ENCODE measurements at places on chromosomes 13 and 19. TPM values are rescaled to one million over a fixed set of nuclear protein-coding genes. Genes with fewer than 3 reads are reported as not detected.

ISYNA1 gene
- 24.8 TPM for total RNA-seq

FGF22 gene
- total RNA-seq: not detected

FCER2 gene
- total RNA-seq: 2.3 TPM

SOX1 gene
- not detected for total RNA-seq

TGDS gene
- total RNA-seq: 21.1 TPM

ITGBL1 gene
- not detected for total RNA-seq

SULT2A1 gene
- total RNA-seq: not detected

C1QTNF9B gene
- total RNA-seq: not detected

CGB3 gene
- not detected for total RNA-seq

NTN5 gene
- 2.1 TPM for total RNA-seq

GPC6 gene
- not detected for total RNA-seq

KLF5 gene
- 3.2 TPM for total RNA-seq

SLITRK5 gene
- total RNA-seq: not detected

GRCh38 chr13:98511435-98511834, 65.5 kb downstream of the STK24 start:
- peak; percentile 21 for DNase-seq

DNA sequence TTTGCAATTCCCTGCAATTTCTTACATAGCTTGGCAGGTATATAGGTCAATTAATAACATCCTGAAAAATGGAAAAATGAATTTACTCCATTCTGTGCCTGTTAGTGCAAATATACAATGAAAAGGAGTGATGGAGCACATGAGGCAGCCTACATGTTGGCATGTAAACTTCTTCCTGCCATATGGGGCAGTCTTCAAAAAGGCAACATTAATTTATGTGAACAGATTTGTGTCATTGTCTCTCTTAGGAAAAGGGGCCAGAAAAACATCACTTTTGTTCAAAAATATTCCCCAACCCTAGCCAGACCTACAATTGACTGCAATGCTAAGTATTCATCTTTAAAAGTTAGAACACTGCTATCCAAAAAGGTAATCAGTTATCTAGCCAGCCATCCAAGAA, 332.2 kb downstream of the TBC1D4 start:
- DNase-seq: no peak

- no peak for DNase-seq
These were observed 4.5 kb downstream of the NTN5 start for GRCh38 chr19:48668332-48668731.

- DNase-seq: no peak
These were observed 10.8 kb downstream of the CLN5 start for GRCh38 chr13:77002590-77003190.

DNA sequence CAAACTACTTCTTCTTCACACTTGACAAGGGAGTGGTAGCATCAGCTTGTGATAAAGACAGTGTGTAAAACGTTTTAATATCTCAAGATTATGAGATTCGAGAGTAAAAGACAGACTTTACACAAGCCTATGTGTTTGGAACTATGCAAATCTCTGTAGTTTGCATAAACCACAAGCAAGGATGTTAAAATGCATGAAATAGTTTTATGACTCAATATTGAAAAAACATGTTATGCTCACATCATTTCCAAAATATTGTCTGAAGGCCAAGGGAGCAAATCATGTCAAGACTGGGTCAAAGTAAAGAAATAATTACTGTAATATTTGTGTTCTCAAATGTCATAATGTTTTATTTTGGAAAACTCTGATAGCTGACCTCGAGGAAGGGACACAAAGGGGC, 316.8 kb upstream of the KLF12 start:
- no peak for DNase-seq

- peak; percentile 60 for DNase-seq
These were observed 48.6 kb upstream of the GTF3A start for GRCh38 chr13:27375686-27376326.

DNA sequence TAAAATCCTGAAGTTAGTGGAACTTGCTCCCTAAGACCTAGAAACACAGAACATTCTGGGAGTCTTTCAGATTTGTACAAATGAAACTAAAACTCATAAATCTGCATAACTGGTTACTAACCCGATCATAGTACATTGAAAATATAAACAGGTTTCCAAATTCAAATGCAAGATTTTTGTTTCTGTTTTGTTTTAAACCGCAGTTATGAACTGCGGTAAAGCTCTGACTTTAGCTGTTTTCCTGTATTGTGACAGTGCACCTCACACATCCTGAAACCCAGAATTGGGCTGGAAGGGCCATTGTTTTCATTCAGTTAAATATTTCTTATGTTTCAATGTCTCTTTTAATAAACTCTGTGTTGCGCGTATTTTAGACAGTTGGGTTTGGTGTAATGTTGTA, 204.7 kb downstream of the SHISA2 start:
- no peak for DNase-seq

GRCh38 chr19:10979951-10980381, 19.1 kb downstream of the SMARCA4 start:
- DNase-seq: peak; percentile 27

DNA sequence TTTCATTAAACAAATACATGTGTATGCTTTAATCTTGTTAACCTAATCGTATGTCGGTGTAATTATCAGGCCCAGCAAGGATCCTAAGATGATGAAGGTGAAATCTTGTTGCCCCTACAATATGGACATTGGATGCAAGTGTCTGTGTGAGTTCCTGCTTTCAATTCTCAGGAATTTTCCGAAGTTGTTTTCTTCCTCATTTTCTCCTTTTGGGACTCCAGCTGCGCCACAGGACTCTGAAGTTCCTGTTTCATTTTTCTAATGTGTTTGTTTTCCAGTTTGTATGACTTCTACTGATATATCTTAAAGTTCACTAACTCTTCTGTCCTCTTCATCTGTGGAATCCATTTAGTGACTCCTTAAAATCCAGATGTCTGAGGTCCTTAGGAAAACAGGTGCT, 11.9 kb upstream of the OR7D2 start:
- no peak for DNase-seq

DNA sequence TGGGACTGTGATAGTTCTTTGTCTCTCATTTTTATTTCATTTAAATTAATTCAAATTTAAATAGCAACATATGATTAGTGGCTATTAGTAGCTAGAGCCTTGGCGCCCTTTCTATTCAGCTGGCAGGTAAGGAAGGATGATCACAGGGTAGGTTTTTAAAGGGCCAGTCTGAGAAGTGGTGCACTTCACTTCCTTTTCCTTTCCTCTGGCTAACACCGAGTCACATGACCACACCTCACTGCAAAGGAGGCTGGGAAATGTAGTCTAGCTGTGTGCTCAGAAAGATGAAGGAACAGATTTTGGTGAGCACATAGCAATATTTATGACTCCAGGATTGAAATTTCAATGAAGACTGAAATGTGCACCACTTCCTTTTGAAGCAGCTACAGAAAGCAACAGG, 128.7 kb downstream of the TSHZ3 start:
- peak; percentile 28 for DNase-seq

DNA sequence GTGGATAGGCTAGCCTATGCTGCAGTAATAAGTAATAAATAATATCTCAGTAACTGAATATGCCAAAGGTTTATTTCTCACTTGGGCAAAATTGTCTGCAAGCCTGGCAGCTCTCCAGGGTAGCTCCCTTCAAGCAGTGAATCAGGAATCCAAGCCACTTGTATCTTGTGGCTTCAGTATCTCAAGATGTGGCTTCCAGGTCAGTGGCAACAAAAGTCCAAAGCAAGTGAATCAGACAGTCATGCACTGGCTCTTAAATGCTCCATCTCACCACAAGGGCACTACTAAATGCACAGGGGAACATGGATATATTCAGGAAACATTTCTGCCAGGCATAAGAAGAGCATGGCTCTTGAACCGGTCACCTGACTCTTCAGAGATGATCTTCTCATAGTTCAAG, 126.3 kb downstream of the KCTD12 start:
- no peak for DNase-seq

DNA sequence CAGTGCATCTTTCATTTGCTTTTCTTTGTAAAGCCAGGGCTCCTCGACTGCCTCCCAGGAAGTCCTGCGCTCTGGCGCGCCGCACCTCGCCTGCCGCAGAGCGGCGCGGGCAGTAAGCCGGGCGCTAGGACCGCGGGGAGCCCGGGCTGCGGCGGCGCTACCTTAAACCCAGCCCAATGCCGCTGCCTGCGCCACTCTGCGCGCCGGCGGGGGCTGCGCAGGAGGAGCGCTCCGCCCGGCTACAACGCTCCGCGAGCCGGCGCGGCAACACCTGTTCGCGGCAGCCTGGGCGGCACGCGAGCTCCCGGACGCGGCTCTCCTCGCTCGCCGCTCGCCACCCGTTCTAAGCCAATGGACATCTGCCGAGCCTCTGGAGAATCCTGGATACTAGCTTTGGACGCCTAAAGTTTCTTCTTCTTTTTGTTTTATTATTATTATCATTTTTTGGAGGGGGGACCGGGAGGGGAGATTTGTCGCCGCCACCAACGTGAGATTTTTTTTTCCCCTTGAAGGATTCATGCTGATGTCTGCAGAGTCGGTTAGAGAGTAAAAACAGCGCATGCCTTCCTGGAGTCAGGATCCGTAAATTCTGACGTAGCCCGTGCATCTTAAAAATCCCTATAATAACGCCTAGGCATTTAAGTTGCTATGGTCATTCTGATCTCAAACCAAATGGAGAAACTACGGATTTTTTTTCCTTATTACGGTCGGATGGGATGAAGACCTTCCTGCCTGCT, at the start of gene FGF9:
Gene FGF9, plus strand, starts transcription at position 191 of the 737 bp plus-strand sequence. CDS start 840 bp downstream, outside the sequence.
- DNase-seq: peak; percentile 89

DNA sequence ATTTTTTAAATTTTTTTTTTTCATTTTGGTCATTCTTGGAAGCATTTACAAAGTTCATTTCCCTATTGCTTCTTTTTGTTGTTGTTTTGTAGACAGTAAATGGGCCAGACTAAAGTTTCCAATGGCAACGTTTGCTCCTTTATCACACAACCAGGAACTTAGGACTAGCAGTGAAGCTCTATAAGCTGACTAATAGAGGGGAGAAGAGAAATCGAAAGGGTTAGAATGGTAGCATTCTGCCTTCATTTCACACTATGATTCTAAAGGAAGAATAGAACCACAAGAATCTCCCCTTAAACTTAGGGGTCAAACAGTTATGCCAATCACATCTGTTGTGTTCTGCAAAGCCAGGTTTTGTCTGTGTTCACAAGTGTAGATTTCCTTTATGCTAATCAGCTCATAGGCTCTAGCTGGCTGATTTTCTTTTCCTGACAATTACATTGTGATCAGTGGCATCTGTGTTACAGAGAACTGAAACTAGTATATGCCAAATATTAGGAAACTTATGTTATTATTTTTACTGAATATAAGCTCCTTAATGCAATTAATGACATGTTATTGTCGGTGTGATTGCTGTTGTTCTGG, 467.3 kb downstream of the DACH1 start:
- no peak for DNase-seq

GRCh38 chr13:97403893-97404750, 29.8 kb upstream of the RAP2A start:
- DNase-seq: no peak

DNA sequence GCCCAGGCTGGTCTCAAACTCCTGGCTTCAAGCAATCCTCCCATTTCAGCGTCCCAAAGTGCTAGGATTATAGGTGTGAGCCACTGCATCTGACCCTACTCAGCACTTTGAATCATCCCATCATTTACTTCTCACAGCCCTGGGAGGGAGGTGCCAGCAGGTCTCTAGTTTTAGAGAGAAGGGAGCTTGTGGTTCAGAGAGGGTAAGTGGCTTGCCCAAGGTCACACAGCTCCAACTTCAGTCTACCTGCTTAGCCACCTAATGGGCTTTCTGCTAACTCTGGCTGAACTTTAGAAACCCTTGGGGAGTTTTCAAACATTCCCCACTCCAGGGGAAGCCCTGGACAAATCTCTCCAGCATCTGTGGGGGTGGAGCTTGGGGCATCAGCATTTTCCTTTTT, 18.3 kb downstream of the CACNA1A start:
- DNase-seq: no peak

- DNase-seq: no peak
These were observed 9.0 kb upstream of the KCNN1 start for GRCh38 chr19:17957885-17958284.

DNA sequence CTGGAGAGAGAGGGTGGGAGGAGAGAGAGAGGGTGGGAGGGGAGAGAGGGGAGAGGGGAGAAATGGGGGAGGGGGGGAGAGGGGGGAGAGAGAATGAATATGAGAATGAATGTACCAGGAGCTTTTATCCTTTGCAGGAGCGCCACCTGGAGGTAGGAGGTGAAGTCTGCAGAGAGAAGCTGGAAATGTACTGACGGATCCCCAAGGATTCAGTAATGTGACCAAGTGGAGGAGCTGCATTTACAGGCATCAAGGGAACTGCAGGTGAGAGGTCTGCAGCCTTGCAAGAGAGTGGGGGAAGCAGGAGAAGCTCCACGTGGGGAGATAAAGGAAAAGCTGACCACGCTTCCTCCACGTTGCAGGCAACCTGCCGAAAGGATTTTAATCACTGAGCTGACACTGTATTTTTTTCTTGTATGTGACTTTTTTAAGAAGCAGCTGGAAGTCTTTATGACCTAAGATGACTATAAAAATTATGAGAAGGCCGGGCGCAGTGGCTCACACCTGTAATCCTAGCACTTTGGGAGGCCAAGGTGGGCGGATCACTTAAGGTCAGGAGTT, 33.7 kb downstream of the VSTM1 start:
- DNase-seq: peak; percentile 56

- no peak for DNase-seq
These were observed 575.2 kb downstream of the DACH1 start for GRCh38 chr13:71291842-71292146.

DNA sequence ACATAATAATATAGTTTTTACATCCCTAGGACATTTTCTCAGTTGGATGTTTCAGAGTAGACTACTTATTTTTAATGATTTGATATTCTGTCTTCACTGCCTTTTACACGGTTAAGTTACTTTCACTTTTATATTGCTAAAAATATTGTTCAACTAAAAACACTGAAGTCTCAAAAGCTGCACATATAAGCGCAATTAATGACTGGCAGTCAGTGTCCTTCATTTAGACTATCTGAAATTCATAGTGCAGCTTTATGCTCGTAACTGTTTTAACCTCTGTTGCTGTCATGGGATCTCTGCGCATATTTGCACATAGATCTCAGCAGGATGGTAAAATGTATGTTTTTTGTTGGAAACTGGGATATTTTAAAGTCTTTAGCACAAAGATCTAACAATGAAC, 864.3 kb downstream of the SLITRK6 start:
- DNase-seq: no peak

DNA sequence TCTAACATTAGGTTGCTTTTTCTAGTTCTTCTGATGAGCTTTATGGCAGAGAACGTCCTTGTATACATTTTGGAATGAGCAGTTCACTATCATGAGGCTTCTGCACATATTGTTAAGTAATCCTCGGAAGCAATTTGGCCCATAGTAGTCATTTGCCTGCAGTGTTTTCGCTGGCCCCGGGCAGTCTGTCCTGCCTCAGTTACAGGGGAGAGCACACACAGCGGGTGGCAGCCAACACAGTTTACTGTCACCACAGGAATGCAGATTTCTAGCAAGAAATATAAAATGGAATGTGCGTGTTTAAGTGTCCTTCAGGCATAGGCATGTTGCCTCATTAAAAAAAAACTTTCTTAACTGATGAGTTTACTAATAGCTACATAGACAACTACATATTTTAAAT, 71.5 kb upstream of the GJB6 start:
- no peak for DNase-seq

- DNase-seq: no peak
These were observed 2815.8 kb downstream of the PCDH9 start for GRCh38 chr13:64414381-64414780.
